ENCODE measurements at places on chromosomes 12 and 14.

DNA sequence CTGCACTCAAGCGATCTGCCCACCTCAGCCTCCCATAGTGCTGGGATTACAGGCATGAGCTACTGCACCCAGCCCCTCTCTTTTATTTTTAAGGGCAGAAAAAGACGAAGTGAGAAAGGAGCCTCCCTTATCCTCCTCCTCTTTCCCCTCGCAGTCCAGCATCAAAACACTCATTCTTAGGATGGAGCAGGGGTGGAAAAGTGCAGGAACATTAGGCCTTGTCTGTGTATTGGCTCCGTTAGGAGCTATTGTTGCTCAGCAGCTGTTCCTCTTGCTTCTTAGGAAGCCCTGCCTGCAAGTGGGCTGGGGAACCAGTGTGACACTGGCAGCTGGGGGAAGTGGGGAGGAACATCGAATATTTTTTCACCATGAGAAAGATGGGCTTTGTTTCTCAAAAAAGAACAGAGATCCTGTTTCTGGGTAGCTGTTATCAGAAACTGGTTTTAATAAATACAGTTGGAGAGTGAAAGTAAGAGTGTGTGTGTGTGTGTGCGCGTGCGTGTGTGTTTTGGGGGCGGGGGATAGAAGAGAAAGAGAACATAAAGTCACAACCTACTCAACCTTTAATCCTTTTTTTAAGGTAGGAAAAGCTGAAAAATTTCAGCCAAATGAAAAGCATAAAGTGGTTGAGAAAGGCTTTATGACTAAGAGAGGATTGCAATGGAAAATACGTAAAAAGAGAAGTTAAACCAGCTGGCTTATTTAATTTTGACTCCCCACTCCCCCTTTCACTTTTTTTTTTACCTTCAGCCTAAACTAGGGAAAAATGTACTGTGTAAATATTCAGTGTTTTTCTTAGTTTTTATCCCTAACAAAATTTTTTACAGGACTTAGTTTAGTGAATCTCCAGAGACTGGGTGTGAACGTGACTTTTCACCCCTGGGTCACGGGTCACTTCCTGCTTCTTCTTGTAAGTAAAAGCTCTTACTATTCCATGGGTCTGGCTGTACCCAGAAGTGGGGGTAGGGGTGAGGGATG, 197.2 kb upstream of the PLEKHG7 start:
- no peak for DNase-seq

DNA sequence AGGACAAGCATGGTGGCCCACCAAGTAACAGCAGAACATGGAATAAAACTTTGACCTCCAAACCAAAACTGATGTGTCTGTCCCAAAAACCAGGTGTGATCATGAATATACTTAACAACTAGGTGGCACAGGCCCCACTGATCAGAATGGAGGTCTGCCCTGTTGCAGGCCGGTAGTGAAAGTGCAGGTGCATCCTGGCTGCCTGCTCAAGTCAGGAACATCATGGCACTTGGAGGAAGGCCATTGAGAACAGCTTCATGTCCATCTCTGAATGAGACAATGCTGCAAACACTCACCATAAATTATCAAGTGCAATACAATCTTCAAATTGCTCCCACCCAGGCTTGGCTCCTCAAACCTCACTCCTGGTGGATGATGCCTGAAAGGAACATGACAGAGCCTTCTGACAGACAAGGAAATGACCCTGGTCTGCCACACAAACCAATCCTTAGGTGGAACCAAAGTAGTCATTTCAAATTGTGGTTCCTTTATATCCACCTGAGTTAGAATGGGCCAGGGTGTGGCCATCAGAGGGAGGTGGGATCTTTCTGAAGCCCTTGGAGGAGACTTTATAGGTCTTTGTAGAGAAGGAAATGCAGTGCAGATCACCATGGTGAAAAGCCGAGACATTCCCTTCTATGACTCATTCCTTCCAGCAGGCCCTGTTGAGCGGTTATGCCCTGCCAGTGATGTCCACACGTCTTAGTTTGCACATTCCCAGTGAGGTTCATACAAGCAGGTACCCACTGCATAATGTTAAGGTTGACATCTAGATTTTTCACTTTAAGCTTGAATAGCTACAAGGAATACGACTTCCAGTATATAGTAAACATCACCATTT, 36.0 kb downstream of the EGLN3 start:
- no peak for DNase-seq

DNA sequence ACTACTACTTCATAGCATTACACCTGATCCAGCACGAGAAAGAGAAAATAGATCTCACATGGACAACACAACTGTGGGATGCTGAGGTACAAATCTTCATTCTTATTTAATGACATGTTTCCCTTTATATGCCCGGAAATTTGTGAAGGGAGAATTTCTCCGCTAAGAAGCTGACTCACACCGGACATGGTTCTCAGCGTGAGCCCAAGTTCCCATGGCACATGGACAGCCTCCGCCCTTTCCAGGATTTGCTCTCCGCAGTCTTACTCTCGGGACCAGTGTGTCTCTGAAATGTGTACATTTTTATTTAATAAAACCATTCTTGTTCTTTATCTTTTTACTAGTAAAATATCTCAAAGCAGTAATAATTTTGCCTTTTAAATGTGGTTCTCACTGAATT, 1154.8 kb downstream of the TMEM121 start:
- no peak for DNase-seq

- DNase-seq: no peak
These were observed 40.4 kb downstream of the PSEN1 start for GRCh38 chr14:73176685-73177084.

GRCh38 chr12:130879781-130880389, 8.0 kb downstream of the RAN start:
- DNase-seq: no peak

- DNase-seq: no peak
These were observed 392.9 kb downstream of the ZFP36L1 start for GRCh38 chr14:68399971-68400370.

DNA sequence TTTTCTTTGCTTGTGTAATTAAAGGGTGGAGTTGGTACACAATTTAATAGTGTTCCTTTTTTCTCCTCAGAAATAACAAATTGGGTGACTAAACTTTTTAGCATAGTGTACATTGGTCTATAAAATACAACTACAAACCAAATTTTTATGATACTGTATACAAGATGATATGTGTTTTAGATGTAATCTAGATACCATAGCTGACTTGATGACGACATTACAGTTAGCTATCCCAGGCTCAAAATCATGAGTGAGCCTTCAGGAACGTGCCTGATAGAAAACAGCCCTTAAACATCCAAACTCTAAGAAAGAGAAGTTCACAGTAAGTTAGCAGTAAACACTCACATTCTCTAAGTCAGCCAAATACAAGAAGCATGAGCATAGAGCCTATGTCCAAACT, 99.0 kb upstream of the SSTR1 start:
- no peak for DNase-seq

DNA sequence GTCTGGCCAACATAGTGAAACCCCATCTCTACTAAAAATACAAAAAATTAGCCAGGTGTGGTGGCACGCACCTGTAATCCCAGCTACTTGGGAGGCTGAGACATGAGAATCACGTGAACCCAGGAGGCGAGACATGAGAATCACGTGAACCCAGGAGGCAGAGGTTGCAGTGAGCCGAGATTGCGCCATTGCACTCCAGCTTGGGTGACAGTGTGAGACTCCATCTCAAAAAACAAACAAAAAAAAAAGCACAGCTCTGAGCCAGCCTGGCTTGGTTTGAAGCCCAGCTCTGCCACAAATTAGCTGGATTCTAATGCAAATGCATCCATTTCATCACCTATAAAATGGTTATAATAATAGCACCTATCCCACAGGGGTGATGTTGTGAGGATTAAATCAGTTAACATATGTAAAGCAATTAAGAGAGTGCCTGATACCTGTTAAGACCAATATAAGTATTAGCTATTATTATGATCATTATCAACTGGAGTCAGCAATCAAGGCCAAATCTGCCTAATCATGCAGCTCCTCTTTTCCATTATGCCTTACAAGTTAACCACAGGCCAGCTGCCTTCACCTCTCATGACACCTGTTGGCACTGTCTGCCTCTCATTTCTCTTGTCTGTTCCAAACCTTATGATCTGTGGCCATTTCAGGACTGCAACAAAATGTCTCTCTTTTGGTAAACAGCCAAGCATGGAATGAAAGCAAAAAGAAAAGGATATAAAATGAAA, 2.1 kb downstream of the GNPTAB start:
- no peak for DNase-seq

DNA sequence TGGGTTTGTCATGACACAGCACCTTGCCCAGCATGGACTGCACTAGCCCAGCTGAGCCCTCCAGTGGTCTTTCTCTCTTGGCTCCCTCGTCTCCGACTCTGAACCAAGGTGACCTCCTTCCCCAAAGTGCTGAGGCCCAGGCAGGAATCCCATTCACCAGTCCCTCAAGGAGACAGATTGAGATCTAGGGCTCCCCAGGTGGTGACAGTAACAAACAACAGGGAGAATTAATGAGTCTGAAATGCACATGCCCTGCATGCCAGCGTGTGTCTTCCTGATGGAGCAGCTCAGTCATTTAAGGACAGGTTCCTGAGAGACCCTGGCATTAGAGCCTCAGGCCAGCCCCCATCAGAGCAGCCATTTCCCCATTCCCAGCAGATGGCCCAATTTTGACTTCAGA, 51.4 kb upstream of the OAS1 start:
- no peak for DNase-seq

GRCh38 chr14:28751467-28752058, 15.0 kb upstream of the FOXG1 start:
- DNase-seq: no peak

GRCh38 chr12:11668611-11669010, 19.1 kb downstream of the ETV6 start:
- DNase-seq: no peak

GRCh38 chr12:11762723-11763326, 113.4 kb downstream of the ETV6 start:
- no peak for DNase-seq

- no peak for DNase-seq
These were observed 27.1 kb downstream of the ATP6V1D start for GRCh38 chr14:67332468-67332867.

DNA sequence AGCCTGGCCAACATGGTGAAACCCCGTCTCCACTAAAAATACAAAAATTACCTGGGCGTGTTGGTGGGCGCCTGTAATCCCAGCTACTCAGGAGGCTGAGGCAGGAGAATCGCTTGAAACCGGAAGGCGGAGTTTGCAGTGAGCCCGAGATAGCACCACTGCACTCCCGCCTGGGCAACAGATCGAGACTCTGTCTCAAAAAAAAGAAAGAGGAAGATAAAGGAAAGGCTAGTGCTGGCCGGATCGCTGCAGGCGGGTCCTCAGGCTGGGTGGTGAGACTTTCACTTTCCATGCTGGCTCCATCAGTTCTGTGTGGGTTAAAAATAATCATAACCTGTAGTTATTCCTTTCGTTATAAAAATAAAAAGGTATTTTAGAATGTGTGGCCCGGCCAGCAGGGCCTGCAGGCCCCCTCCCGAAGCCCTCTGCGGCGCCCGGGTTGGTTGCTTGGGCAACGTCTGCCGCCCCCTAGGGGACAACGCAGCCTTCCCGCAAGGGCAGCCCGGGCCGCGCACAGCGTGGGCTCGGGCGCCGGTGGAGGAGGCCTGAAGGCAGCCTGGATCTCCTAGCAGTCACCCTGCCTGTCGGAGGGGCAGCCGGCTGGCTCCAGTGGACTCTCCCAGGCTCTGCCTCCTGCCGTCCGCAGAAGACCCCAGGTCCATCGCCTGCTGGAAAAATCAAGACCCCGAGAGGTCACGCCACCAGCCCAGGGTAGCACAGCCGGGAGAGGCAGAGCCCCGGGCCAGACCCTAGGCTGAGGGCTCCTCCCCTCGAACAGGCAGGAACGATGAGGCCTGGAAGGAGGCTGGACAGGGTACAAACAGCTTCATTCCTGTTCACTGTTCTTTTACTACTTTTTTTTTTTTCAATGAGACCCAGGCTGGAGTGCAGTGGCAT, 5.0 kb upstream of the SLC25A47 start:
- no peak for DNase-seq

DNA sequence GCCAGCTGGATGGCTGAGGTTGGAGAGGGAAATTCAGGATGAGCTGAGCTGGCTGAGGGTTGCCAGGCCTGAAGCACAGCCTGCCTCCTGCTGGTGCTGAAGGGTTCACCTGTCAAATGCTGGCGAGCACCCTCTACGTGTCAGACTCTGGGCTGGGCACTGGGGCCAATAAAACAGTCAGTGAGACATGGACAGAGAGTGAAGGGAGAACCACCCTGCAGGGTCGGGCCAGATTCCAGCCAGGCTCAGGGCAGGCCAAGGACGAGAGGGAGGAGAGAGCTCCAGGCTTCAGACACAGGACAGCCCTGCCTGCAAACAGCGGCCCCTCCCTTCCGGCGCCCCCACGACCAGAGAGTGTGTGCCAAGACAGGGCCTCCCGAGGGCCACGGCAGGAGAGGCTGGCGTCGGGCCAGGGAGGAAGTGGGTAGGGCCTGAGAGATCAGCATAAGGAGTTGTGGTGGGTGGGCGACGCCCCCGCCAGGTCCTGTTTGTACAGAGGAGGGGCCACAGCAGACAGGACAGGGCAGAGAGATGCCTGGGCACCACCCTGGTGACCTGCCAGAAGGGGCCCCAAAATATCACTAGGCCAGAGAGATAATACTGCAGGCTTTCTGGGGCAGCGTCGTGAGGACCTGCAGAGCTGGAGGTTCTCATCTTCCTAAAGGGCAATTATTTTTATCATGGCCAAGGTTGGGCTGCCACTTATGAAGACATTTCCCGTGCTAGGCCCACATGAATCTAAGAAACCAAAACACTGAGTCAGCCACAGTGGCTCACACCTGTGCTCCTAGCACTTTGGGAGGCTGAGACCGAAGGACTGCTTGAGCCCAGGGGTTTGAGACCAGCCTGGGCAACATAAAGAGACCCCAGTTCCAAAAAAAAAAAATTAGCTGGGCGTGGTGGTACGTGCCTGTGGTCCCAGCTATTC, 73.1 kb upstream of the GPR68 start:
- no peak for DNase-seq

DNA sequence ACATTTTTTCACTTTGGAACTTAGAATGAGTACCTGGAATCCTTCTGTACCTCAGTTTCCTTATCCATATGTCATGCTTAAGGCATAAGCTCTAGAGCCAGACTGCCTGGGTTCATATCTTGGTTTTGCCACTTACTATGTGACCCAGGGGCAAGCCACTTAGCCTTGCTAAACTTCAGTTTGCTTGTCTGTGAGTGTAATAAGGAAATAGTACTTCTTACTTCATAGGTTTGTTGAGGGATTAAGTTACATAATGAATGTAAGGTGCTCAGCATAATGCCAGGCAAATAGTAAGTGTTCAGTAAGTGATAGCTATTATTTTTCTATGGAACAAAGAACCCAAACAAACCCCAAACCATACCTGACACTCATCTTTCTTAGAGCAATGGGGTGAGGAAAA, 225.1 kb downstream of the BCAT1 start:
- no peak for DNase-seq

All from RWPE2 (cell line).